ENCODE measurements at places on chromosomes 1 and 21.

DNA sequence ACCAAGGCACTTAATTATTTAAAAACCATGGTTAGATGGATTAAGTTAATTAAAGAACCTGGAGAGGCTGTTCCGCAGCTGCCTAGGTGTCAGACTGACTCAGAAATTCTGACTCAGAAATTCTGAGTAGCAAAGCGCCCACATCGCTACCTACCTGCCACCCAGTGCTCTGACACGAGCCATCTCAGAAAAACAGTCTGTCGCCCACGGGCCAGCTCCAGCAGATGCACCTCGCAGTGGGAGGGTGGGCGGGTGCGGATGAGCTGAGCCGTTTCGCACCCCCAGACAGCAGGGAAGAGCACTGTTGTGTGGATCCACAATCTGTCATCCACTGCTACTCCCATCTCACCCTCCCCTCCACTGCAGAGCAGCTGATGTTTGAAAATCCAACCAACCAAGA lies 13.5 kb downstream of the KCNK1 start:
- no peak for DNase-seq

DNA sequence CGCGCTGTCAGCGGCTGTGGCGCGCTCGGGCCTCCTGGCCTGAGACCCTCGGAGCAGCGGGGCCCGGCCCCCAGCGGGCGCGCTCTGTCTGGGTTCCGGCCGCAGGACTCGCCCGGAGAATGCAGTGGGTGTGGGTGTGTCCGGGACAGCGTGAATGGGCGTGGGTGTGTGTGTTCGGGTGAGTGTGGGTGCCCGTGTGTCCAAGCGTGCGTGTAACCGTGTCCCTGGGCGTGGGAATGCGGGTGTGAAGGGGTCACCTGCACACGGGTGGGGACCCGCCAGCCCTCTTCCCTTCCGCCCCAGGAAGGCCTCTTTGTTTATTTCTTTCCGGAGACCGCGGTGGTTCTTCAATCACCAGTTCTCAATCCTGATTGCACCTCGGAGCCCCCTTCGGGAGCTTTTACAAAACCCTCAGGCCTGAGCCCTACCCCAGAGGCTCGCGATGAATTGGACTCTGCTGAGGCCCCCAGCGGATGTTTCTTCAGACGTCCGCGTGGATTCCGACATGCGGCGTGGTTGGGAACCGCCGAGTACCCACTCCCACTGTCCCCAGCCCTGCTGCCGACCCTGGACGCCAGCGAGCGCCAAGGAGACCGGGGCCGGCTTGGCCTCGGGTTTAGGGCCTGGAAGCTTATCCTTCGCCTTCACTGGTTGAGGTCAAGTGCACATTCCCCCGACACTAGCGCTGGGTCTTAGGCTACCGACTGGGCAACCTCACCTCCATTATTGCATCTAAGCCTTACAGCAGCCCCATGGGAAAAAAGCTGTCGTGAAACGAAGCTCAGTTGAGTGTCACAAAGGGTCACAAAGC lies 19.3 kb downstream of the SERTAD4 start:
- DNase-seq: no peak

- DNase-seq: no peak
Observed at GRCh38 chr1:61640531-61641530, 84.1 kb downstream of the TM2D1 start.

- no peak for DNase-seq
Observed at GRCh38 chr1:231390071-231390470, 32.0 kb downstream of the EGLN1 start.

DNA sequence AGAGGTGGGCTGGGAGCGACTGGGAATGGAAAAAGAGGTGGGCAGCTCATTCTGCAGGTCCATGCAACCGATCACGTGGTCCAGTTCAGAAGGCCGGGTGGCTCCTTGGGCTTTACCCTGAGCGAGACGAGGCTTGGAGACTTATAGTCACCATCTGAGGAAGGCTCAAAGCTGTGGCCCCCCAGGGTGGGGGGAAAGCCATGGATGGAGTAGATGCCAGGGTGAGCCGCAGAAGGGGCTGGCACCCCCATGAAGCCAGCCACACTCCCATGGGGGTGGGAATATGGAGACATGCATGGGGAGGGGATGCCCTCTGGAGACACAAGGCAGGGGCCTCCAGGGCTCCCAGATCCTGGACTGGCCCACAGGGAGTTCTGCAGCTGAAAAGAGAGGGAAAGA lies 9.8 kb downstream of the ALX3 start:
- DNase-seq: no peak

DNA sequence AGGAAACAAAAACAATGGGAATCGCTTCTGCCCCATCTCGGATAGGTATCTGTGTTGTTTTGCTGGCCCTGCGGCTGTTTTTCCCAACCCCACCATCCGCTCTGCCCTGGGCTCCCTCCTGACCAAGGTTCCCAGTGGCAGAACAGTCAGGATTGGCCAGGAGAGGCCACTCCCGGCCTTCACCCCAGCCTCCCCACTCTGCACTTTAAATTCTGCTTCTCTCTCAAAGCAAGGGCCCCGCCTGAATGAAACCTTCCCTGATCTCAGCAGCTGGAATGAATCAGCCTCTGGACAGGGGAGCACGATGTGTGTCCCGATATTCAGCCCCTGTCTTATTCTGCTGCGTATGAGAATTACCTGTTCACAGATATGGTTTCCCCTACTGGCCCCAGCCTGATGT lies 16.3 kb downstream of the C1orf115 start:
- no peak for DNase-seq

DNA sequence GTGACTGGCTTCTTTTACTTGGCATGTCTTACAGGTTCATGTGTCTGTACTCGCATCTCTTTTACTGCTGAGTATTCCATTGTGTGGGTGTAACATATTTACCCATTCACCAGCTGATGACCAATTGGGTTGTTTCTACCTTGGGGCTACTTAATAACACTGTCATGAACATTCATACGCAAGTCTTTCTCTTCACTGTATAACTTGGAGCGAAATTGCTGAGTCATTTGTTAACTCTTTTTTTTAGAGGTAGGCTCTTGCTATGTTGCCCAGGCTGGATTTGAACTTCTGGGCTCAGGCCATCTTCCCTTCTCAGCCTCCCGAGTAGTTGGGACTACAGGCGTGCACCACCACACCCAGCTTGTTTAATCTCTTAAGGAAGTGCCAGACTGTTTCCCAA lies 6.5 kb downstream of the PYCR2 start:
- no peak for DNase-seq

- no peak for DNase-seq
Observed at GRCh38 chr1:172203135-172203823, 217.2 kb upstream of the C1orf105 start.

- DNase-seq: no peak
Observed at GRCh38 chr1:150789396-150789795, 18.7 kb downstream of the CTSK start.

DNA sequence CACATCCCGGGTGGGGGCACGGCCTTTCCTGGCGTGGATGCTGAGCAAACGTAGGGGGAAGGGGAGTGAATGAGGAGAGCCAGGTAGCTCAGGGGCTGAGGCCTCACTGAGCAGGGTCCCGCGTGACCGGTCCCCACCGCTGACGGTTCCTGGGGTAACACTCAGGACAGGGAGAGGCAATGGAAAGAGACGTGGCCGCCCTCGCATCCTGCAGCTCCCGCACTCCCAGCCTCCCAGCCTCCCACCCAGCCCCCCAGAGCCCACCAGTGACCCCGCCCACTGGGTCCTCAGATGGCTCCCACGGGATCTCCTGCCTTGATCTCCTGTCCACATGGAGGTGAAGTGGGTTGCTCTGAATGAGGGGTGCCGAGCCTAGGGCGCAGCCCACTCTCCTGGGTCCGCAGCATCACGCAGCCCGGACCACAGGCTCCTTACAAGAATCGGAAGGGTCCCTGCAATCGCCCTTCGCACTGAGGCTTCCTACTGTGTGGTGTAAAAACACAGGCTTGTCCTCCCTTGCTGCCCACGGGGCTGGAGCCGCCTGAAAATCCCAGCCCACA lies 2.4 kb downstream of the TSPEAR start:
- no peak for DNase-seq

DNA sequence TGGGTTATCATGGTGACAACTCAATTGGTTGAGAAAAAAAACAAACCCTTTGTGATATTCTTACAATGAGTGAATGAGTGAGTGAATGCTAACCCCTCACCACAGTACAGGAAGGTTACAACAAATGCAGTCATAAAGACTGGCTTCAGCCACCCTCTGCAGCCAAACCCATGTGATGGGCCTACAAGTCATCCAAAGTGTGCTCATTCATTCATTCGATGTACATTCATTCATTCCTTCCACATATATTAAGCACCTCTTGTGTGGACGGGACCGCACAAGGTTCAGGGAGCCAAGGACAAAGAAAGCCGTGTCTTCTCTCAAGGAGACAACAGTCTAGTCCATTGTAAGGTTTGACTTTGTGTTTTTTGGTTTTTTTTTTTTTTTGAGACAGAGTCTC lies 49.4 kb downstream of the WDR4 start:
- no peak for DNase-seq

GRCh38 chr1:107277022-107277421 lies 136.2 kb downstream of the NTNG1 start:
- DNase-seq: no peak

GRCh38 chr1:165452336-165453130 lies 7.6 kb upstream of the RXRG start:
- no peak for DNase-seq

- no peak for DNase-seq
Observed at GRCh38 chr1:194117582-194117981, 931.2 kb upstream of the B3GALT2 start.

DNA sequence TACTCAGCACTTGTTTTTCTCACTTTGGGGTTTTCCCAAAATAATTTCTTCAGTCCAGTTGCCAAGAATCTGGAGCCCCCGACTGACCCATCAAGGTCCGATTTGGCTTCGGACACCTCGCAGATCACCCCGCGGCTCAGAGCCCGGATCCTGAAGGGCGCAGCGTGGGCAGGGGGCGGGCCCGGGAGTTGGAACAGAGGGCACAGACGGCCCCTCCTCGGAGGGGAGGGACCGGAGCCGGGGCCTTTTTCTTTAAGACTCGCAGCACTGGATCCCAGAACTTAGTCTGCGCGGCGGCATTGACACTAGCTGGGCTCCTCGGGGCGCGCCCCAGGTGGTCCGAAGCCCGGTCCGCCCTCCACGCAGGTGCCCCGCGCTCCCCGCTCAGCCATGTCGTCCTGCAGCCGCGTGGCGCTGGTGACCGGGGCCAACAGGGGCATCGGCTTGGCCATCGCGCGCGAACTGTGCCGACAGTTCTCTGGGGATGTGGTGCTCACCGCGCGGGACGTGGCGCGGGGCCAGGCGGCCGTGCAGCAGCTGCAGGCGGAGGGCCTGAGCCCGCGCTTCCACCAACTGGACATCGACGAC lies at the start of gene CBR3:
Gene CBR3 (plus strand): TSS at position 277 of the 588 bp plus-strand sequence. CDS start 114 bp downstream, at position 391.
- no peak for DNase-seq

- DNase-seq: no peak
Observed at GRCh38 chr1:178510155-178510554, 2.8 kb upstream of the TEX35 start.

- DNase-seq: no peak
Observed at GRCh38 chr1:65420590-65421350, at the start of the genes LEPR and LEPROT. Gene LEPR (plus strand): TSS chr1:65420668. CDS start chr1:65565566, 144,898 bp downstream. Gene LEPROT (plus strand): TSS chr1:65420668. CDS start chr1:65420725, 57 bp downstream.
